ENCODE measurements at places on chromosomes 5 and 9.
A peak's percentile ranks its signal among the peaks of the same experiment; 100 is the strongest.

DNA sequence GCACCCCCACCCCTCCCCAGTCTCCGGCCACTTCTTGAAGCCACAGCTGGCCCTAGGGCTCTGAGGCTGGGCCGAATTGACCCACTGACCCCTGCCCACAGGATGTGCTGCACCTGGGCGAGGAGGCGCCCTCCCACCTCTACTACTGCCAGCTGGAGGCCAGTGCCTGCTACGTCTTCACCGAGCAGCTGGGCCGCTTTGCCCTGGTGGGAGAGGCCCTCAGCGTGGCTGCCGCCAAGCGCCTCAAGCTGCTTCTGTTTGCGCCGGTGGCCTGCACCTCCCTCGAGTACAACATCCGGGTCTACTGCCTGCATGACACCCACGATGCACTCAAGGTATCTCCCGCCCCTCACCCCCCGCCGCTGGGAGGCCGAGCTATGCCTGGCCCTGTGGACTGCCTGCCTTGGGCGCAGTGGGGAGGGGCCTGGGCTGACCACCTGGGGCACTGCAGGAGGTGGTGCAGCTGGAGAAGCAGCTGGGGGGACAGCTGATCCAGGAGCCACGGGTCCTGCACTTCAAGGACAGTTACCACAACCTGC lies 21.3 kb downstream of the HK3 start:
- DNase-seq = no peak

DNA sequence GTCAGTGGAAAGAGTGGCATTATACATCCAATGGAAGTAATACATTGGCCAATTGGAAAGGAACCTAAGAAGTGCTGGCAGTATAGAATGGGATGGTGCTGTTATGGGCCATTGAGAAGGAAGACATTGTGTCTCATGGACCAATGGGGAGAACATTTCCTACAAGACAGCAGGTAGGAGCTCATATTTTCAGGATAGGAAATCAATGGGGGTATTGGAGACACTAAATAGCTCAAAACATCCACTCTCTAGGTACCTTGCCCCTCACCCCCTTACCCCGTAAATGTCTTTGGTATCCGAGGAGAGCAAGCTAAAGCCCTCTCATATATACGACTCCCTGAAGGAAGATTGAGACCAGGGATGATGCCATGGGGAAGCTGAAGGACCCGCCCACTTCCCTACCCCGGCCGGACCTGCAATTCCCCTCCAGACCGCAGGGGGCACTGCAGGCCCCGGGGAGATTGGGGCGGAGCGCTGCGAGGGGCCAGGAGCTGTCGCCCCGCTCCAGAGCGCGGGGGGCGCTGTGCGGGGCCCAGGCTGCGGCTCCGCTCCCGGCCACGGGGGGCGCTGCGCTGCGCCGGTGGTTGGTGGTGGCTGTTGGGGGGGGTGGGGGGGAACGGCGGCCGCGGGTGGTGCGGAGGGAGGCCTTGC lies at the start of gene KDM3B:
Gene KDM3B (plus strand): TSS at position 615 of the 651 bp plus-strand sequence. CDS start 111 bp downstream, outside the sequence.
- DNase-seq = peak; percentile 97

DNA sequence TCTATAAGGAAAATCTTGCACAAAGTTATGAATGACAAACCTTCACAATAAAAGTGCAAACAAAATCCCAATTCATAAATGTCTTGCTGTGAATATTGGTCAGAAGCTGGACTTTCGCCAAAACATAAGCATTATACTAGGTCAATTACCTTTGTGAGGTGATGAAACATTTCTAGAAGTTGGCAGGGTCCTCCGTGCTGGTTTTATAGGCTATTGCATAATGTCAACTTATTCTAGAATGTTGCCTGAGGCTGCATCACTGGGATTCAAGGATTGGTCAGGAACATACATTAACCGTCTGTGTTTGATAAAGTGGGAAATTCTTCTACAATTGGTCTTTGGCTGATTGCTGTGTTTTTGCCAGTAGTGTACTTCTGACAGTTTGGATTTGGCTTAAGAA lies 49.8 kb upstream of the PALM2AKAP2 start:
- no peak for DNase-seq

- DNase-seq = no peak
Observed at GRCh38 chr9:69824499-69825252, 4.1 kb downstream of the CFAP95 start.

DNA sequence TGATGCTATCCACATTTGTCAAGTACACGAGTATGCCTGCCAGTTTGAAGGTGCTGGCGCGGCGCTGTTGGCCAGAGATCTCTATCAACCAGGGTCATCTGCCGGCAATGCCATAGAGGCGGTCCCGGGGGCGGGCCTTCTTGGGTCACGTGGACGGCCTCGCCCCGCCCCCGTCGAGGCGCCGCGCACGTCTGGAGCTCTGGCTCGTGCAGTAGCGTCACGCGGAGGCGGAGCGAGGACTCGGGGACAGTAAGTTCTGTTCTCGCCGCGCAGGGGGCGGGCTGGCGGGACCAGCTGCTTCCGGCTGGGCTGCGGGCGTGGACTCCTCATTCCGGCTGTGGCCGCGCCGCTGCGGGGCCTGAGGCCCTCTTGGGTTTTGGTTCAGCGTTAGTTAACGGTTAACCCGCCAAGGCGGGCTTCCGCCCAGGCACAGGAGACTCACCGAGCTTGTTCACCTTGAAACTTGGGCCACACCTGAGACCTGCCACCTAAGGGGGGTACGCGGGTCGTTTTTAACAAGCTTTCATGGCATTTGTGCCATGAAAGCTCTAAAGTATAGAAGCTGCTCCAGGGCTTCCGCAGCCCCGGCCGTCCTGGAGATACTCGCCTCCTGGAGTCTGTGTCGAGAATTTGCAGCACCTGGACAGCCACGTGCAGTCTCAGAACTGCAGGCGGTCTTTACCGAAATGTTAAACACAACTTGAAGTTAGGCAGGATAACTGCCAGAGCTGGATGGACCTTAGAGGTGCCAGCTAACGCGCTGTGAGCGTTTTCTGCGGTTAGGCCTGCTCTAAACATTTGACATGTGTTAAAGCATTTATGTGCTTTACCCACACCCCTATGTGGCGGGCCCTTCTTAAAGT lies at the start of gene RFESD:
Gene RFESD (plus strand): TSS at position 209 of the 863 bp plus-strand sequence. CDS start 5,495 bp downstream, outside the sequence.
- DNase-seq = peak; percentile 95

DNA sequence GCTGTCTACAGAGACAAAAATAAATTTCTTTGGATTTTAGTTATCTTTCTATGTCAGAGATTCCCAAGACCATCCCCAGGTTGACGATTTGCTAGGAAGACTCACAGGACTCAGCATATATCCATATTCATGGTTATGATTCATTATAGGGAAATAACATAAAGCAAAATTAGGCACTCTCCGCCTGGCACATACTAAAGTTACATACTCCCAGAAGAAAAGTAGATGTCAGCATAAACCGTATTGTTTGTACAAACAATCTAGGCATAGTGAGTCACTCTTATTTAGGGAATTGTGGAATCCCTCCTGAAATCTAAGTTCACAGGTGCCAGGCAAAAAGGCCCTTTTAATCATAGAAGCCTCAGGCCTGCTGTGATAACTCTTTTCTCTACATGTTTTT lies 62.9 kb downstream of the INSL6 start:
- no peak for DNase-seq

GRCh38 chr9:3873818-3874217 lies 348.0 kb upstream of the RFX3 start:
- no peak for DNase-seq

- DNase-seq = no peak
Observed at GRCh38 chr5:177473443-177474001, at the start of gene DBN1. Gene DBN1, minus strand, starts transcription at chr5:177473634. Its CDS starts 113 bp downstream, at chr5:177473521.

DNA sequence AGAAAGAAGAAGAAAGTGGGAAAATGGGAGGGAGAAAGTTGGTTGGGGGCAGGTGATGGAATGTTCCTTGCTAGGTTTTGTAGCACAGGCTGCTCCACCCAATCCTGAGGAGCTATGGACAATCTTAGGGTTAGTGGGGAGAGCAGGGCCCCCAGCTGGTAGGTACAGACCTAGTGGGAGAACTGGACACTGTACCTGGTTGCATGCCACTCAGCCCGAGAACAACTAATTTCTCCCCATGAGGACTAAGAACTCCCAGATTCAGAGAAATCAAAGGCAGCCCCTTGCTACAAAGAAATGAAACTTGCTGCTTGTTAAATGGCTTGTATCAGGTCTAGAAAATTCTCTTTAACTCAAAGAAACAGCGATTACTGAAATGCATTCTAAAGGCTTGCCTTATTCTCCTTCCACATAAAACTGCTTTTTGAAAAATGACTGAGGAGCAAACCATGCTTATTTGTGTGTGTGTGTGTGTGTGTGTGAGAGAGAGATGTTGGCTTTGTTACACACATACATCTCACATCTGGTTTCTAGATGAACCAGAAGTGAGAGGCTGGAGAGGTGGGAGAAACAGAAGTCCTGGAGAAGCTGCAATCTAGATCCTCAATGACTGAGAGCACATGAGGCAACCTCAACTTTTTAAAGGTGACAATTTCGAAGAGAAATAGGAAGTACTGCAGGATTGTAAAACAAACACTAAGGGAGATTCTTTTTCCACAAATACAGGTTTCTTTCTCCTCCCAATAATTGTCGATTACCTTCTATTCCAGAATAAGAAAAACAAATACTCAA lies 28.9 kb downstream of the FYB1 start:
- DNase-seq = no peak

DNA sequence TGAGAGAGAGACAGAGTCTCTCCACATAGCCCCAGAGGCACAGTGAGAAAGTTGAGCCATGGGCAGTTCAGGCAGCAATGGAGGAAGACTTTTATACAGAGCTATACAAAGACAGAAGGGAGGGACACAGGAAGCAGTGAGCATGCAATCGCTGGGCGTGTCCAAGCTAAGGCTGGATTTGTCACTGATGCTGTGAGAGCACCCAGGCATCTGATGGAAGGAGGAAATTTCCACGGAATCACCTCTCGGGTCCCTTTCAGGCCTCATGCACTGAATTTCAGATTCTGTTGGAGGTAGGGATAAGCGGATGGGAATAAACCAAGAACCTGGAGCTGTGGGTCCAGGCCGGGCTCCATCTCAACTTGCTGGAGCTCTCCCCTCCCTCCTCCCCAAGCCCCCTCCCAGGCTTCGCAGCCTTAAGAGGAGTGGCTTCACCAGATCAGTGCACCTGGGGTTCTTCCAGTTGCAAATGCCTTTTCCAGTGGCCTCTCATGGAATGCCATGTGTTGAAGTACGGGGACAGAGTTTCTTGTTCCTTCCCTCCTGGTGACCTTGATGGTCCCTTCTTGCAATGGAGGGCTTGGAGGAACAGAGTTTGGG lies 114.8 kb upstream of the ALDH1B1 start:
- no peak for DNase-seq

GRCh38 chr5:179619776-179620175 lies 3.7 kb downstream of the HNRNPH1 start:
- DNase-seq = no peak

DNA sequence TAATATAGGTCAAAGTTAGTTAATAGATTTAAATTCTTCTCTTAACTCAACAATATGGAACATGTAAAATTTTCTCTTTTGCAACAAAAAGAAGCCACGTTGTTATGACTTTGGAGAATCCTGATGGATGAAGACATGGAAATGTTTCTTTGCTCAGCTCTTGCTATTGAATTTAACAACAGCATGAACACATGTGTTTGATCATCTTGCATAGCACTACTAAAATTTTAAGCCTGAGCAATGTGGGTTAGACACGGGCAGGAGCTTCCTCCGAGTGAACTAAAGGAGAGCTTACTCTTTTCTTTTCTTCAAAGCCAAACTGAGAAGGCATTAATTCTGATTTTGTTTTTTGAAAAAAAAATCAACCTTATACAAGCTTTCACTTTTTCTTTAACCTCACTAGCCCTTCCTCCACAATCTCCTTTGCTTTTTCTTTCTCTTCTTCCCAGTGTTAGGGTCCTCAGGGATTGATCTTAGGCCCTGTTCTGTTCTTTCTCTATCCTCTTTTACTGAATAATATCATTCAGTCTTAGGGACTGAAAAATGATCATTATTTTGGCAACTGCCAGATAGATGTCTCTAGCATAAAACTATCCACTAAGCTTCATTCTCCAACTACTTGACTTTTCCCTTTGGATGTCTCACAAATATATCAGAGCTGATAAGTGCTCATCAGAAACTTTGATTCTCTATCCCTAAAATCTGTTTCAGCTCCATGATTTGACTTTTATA lies 36.9 kb downstream of the ADAMTS19 start:
- no peak for DNase-seq

- no peak for DNase-seq
Observed at GRCh38 chr5:38316544-38317224, 58.3 kb downstream of the EGFLAM start.

DNA sequence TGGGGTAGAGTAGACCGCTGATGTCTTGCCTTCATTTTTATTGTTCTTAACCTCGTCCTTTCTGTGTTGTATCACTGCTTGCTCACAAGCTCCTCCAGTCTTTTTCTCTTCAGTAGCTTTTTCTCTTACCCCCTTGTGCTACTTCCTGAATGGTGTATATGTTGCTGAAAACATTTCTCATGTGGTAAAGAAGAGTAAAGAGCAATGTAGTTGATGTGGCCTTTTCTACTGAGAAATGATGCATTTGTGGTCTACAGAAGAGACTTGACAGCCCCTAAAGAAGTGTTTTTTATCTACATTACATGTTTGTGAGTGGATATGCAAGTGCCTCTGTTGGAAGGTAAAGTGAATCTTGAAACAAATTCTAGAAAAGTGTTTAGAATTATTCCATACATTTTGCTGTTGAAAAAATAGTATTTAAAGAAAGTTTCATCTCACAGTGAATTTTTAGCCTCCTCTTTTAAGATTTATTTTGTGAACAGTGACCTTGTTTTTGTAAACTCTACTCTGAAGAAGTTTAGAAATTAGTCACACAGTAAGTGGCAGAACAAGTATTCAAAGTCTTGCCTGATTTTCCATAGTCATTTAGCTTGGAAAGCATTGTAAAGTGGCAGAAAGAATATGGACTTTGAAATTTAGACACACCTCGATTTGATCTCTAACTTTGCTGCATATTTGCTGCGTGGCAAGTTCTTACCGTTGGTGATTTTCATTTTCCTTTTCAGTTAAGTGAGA lies 17.4 kb downstream of the CDC42SE2 start:
- DNase-seq = no peak

- no peak for DNase-seq
Observed at GRCh38 chr9:135014311-135015010, 73.0 kb upstream of the OLFM1 start.

Data from stimulated activated CD4-positive, alpha-beta T cell treated with anti-CD3 and anti-CD28 coated beads, Interleukin-2, amount 100 ng/mL, for 48 hours (primary cell).